ENCODE measurements at places on chromosomes 5 and 9.

DNA sequence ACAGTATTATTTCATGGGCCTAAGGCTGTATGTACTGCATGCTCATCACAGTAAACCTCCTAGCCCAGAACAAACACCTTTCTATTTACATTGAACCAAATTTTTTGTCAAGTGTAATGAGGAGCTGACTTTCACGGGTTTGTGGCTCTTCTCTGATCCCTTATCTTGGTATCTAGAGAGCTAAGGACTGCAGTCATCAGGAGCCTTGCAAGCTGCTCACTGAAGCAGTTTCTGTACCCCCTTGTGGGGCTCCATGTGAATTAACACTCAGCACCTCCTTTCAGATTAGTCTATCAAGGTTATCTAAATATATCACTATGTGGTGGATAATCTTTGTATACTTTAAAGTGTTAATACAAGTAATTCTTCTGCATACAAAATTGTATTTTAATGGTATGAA lies 108.2 kb downstream of the AUH start:
- DNase-seq: no peak

GRCh38 chr5:78858364-78858763 lies 126.7 kb downstream of the ARSB start:
- DNase-seq: peak; percentile 4

DNA sequence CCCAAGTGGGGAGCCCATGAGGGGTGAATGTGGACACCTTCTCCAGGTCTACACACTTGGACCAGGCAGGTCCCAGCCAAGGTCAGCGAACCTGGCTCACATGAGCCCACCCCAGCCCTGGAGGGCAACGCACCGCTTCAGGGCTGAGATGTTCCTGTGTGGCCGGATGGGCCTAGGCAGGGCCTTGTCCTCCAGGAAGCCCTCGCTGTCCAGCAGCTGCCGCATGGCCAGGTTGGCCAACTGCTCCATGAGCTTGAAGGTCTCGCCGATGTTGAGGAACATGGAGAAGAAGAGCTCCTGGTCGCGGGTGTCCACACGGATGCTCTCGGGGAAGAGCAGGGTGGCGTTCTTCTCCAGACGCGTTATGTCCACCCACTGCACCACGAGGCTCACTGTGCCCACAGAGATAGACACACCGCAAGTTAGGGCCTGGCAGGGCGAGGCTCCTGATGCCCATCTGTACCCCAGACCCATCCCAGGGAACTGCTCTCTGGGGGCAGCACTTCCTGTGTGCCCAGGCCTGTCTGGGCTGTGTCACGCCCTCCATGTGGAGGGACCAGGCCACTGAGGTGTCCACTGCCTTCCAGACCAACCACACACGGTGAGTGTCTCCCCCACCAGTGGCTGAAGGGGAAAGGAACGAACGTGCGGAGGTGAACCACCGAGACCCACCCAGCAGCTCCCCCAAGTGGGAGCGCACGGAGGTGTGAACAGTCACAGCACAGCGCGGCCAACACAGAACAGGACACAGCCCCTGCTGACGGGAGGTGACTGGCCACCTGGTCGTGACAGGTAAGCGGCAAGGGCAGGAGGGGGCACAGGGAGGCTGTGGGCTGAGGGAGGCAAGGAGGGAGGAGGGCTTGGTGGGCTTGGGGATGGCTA lies 14.4 kb downstream of the TBC1D9B start:
- DNase-seq: no peak

DNA sequence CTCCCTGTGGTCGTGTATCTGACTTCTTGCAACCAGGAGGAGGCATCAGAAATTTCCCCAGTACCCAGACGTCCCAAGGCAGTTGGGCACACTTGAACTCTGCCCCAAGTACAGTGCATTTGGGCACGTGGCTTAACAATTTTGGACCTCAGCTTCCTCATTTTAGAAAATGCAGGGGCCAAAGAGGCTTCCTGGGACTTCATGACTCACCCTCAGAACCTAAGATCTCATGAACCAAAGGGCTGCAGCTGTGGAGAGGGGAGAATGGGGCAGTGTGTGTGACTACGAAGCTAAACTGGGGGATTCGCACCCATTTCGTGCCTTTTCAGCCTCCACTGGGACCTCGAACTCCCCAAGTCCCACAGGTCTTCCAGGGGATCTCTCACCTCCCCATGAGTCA lies 59.2 kb downstream of the SYK start:
- DNase-seq: no peak

DNA sequence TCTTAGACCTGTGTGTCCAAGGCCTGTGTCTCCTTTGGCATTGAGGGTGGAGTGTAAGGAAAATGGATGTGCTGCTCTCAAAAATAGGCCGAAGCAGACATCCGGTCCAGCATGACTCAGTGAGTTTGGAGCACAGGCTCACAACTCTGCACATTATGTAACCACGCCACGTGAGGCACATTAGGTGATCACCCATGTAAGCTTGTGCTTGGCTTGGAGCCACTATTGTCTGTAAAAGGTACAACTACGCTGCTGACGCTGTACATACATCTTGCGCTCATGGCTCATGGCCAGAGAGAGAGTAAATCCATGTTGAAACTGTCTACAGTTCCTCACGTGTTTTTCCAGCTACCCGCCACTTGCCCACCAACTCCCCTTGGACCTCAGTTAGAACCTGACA lies 177.5 kb downstream of the PDE4D start:
- DNase-seq: no peak
